Chondrocyte (in vitro differentiated cells): ENCODE measurements at places on chromosomes 3 and 15. TPM values are rescaled to one million over a fixed set of nuclear protein-coding genes. Genes with fewer than 3 reads are reported as not detected.
A peak's percentile ranks its signal among the peaks of the same experiment; 100 is the strongest.

DNA sequence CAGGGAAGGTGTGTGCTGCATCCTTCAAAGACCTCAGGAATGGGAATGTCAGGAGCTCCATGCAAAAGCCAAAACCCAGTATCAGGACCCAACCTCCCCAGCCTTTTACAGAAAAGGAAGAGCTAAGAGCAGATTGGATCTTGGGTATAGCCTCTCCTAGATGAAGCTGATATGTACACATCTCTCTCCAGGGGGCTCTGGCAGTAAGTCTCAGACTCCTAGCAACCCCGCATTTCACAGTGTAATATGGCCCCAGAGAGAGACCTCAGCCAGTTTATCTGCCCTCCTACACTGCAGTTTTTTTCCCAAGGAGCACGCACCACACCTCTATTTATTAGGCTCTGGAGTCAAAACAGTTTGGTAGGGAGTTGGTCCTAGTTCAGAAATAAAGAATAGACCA, 88.2 kb downstream of the RBPMS2 start:
- DNase-seq: no peak

- DNase-seq: no peak
Observed at GRCh38 chr15:71707230-71708050, 102.9 kb upstream of the NR2E3 start.

DNA sequence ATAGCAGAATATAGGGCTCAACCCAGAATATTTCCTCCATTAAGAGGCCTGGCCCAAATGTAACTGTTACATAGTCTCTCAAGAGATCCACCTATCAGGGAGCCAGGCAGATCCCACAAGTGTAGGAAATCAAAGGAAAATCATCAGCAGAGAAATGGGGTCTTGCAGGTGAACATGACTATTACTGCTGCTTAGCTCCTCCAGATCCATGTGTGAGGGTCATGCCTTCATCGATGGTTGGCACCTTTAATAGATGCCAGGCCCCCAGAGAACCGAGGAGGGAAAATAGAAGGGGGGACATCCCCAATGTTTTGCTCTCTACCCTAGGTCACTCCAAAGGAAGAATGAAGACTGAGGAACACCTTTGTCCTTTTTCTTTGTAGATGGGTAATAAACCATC, 1029.9 kb upstream of the CADM2 start:
- DNase-seq: no peak

DNA sequence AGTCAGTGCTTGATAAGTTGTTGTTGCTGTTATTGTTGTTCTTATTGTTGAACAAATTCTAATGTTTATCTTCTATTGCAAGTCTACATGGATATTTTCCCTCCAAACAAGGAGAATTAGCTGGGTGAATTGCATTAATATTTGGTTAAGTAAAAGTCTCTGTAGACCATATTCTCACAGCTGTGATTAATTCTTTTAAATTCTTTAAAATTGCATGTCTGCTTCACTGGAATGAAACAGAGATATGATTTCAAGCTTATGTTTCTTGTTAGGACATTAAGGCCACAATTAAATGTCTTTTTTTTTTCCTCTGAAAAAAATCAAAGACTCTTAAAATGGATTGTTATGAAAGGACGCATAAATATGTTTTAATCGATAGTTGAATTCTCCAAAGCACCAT, 153.4 kb downstream of the EBLN2 start:
- DNase-seq: no peak

DNA sequence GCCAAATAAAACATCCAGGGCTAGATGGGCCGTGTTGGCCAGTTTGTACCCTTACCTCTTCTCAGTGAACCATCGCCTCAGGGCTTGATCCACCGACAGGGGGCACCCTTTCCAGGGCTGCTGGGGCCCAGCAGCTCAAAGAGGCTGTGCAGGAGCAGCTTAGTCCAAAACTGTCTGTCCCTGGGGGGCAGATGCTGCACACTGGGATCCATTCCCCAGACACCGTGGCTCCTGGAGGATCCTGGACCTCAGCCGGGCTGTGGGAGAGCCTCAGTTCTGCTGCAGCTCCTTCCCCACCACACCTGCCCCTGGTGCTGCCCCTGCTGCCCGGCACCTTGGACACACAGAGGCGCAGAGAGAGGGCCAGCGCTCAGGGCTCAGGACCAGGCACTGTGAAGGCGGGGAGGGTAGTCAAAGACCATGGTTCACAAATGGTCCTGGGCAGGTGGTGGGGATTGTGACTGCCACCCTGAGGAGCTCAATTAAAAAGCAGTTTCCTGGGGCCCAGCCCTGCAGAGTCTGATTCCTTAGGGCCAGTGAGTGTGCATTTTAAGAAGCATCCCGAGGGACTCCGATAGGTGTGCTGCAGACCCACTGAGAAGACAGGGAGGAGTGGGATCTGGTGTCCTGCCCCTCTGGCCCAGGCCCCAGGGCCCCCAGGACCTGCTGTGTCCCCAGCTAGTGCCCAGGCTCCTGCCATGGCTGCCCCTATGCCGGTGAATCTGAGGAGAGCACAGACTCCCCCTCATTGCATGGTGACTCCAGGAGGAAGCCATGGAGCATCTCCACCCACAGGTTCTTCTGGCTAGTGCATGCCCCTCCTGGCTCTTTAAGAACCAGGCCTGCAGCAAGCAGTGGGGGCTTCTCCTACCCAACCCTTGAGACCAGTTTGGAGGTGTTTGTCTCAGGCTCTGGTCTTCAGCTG, 86.5 kb upstream of the PRR20G start:
- DNase-seq: no peak

GRCh38 chr3:4988983-4989834, 10.0 kb downstream of the BHLHE40 start:
- no peak for DNase-seq

DNA sequence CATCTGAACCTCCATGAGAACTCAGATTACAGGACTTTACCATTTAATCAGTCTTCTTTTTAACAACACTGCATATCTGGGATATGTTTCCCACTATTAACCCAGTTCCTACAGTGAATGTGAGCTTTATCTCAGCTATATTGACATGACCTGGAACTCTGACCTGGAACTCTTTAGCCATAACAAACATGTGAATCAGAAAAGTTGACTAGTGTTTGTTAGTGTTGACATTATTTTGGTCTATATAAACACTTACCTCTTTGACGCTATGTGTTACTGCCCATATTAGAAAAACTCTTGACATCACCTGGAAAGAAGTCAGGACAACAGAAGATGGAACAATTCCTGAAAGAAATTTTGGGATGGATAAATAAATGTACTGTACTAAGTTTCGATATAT, 56.7 kb downstream of the HACD2 start:
- DNase-seq: no peak

GRCh38 chr15:68730471-68730919, 90.2 kb downstream of the ANP32A start:
- peak; percentile 43 for DNase-seq

GRCh38 chr15:48510976-48511375, 134.5 kb downstream of the FBN1 start:
- DNase-seq: no peak

GRCh38 chr3:156694536-156694935, 20.1 kb downstream of the TIPARP start:
- no peak for DNase-seq

DNA sequence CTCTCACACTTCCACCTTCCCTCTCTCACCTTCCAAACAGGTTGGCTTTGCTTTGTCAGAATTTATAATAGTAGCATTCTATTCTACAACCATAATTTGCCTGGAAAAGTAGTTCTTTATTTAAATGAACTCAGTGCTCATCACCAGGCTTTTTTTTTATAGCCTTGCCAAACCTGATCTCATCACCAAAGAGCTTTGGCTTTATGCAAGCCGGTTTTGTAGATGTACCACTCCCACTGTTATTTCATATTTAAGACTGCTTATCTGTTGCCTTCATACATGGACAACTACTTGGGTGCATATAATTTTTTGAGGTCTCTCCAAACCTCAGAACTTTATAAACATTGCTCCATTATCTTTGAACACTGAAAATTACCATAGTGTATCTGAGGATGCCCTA, 246.1 kb upstream of the PPP2R3A start:
- DNase-seq: no peak

GRCh38 chr3:24657870-24658510, 163.3 kb upstream of the THRB start:
- DNase-seq: no peak

- DNase-seq: no peak
Observed at GRCh38 chr3:142940000-142940399, 23.5 kb downstream of the PAQR9 start.

- DNase-seq: no peak
Observed at GRCh38 chr3:102394517-102394916, 40.3 kb upstream of the ZPLD1 start.

DNA sequence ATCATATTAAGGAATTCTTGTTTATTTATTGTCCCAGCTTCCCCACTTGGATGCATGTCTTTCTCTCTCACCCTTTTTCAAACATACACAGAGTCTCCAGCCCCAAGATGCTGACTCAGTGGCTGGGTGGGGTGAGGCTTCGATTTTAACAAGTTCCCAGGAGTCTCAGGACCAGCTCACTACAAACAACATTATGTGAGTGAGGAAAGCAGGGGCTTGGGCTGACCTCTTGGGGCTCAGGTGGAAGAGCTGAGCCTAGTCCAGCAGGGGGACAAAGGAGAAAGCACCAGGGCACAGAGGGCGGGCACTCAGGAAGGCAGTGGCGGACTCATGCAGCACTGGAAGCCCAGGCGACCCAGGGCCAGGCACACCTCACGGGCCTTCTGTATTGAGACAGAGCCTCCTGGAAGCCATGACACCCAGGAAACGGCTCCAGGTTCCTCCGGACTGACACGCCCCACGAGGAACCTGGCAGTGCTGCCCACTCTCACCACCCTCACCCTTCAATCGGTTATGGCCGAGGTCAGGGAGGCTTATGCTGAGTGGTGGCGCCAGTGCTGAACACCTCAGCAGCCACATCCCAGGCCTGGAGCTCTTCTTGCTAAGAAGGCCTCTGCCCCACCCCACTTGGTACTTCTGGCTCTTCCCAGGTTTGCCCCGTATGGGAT, 97.4 kb downstream of the LRIG1 start:
- no peak for DNase-seq

- DNase-seq: no peak
Observed at GRCh38 chr3:63970631-63971475, 52.4 kb downstream of the PSMD6 start.

DNA sequence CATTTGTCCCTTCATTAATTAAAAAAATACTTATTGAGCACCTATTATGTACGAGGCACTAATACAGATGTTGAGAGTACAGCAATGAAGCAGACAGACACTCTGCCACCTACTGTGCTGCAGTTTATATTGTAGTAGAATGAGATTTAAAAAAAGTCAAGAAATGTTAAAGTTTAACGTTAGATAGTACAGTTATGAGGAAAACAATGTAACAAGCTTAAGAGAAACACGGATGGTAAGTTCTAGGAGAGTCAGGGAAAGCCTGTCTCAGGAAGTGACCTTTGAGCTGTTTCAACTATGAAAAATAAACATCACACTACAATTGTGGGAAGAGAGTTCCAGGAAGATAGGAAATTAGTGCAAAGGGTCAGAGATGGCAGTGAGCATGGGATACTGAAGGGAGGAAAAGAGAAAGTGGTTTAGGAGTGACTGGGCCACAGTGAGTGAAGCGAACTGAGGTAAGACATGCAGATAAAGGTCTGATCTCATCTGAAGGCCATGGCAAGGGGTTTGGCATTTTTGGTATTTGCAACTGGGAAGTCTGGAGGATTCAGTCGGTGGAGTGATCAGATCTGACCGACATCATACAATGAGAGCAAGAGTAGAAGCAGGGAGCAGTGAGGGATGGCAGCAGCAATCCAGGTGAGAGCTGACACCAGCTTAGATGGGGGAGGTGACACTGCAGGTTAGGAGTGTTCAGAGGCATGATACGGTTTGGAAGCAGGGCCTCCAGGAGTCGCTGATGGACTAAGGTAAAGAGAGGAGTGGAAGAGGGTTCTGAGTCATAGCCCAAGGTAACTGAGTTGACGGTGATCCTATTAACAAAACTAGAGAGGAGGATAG, 28.5 kb downstream of the PLSCR4 start:
- DNase-seq: no peak

DNA sequence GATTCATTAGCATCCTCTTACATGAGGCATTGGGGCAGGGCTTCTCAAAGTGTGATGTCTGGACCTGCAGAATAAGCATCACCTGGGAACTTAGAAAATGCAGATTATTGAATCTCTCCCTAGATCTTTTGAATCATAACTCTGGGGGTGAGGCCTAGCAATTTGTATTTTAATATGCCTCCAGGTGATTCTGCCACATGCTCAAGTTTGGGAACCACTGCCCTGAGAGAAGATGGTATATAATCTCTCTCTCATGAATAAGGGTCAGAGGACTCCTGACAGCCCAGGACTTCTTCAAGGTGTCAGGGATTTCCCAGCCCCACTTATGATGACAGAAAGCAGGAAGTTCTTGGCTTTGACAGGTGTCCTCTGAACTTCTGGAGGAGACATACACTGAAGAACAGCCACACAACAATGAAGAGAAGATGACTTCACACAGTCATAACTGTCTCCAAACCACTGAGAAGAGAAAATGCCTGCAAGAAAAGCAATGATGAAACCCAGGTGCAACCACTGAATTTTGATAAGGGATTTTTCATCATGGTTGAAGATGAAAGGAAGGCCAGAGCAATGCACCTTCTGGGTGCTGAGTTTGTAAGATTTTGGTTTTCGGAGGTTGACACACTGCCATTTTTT, 211.9 kb upstream of the MRPL3 start:
- no peak for DNase-seq

DNA sequence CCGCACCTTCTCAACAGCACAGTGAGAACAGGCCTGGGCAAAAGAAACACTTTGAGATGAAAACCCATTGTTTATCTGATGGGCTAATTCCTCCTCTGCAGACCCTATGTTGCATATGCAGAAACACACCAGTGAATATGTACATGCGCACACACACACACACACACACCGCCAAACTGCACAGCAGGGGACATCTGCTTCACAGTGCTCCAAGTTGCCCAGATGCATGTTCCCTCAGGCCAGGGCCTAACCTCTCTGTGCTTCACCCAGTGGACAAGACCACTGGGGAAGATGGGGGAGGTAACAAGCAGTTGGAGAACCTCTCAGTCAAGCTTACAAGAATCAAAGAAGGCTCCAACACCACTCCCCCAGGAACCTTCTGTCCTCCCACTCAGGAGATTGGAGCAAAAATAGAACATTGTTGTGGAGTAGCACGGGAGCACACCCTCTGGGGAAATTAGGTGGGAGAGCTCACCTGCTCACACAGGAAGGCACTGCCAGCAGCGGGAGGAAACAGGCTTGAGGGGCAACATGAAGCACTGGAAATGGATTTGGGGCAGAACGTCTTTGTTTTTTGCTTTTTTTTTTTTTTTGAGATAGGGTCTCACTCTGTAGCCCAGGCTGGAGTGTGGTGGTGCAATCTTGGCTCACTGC, 13.0 kb downstream of the HCN4 start:
- DNase-seq: no peak

DNA sequence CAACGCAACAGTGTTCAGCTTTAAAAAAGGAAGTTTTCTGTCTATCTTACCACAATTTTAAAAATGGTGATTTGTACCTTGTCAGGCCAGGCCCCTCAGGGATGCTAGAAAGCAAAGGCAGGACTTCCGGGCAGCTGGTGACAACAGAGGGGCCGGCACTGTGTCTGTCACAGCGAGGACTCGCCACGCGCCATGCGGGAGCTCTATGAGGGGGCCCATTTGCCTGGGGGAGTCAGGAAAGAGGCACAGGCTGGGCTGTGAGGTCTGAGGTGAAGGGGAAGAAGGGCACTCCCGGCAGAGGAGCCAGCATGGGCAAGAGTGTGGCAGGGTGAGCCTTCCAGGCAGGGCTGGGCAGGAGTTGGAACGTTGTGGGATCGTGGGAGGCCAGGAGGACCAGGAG, 7.0 kb downstream of the IQSEC1 start:
- no peak for DNase-seq

PLD1 gene
- 14.7 to 17.0 TPM (median 16.4 TPM) in 3 replicates for total RNA-seq

TTLL13 gene
- total RNA-seq: 0.69 TPM in 1 of 3 replicates, not detected in the others

RNU5B-1 gene
- 11.4 TPM in 1 of 3 replicates, not detected in the others for total RNA-seq

NCKIPSD gene
- total RNA-seq: 24.0 to 27.2 TPM (median 24.7 TPM) in 3 replicates

REC114 gene
- total RNA-seq: not detected in 3 replicates

CD80 gene
- not detected in 3 replicates for total RNA-seq

GOLGA8T gene
- total RNA-seq: 0.20 TPM in 1 of 3 replicates, not detected in the others
